GM23248 (cell line): ENCODE measurements at places on chromosomes 12 and 14. TPM values are rescaled to one million over a fixed set of nuclear protein-coding genes. Genes with fewer than 3 reads are reported as not detected.

- no peak overlapping the region for H3K4me3 ChIP-seq
- peak; percentile 60 for DNase-seq
- no peaks in the 10 kb centered on the region for H3K36me3 ChIP-seq
- H3K27ac ChIP-seq = no peak overlapping the region
Measured at GRCh38 chr12:102824218-102824835, 92.7 kb downstream of the PAH start.

GRCh38 chr12:286531-287300 is 24.1 kb upstream of the SLC6A13 start:
- no peaks in the 10 kb centered on the region for H3K27me3 ChIP-seq
- H3K4me3 ChIP-seq = no peak overlapping the region
- no peak overlapping the region for H3K27ac ChIP-seq
- H3K4me1 ChIP-seq = peaks cover 9% of the 10 kb centered on the region
- DNase-seq = no peak
- H3K36me3 ChIP-seq = peaks cover 20% of the 10 kb centered on the region; the same call in 1 of the 2 replicates

DNA sequence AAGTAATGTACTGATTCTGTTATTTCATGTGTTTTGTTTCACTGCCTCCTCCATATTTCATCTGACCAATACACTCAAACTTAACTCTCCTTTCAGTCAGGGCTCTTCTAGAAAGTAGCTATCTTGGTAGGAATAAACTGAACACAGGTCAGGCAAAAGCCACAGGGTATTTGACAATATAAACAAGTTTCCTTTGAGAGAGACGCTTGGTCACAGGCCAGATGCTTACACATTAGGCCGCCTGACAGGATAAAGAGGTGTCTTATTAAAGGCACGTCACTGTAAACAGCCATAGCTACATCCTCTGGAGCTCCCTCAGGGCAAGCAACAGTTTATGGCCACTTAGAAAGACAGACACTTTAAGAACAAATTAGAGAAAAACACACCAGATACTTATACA is 607.5 kb downstream of the SLC6A15 start:
- no peaks in the 10 kb centered on the region for H3K4me1 ChIP-seq
- H3K27me3 ChIP-seq = no peaks in the 10 kb centered on the region
- no peak overlapping the region for H3K27ac ChIP-seq

DNA sequence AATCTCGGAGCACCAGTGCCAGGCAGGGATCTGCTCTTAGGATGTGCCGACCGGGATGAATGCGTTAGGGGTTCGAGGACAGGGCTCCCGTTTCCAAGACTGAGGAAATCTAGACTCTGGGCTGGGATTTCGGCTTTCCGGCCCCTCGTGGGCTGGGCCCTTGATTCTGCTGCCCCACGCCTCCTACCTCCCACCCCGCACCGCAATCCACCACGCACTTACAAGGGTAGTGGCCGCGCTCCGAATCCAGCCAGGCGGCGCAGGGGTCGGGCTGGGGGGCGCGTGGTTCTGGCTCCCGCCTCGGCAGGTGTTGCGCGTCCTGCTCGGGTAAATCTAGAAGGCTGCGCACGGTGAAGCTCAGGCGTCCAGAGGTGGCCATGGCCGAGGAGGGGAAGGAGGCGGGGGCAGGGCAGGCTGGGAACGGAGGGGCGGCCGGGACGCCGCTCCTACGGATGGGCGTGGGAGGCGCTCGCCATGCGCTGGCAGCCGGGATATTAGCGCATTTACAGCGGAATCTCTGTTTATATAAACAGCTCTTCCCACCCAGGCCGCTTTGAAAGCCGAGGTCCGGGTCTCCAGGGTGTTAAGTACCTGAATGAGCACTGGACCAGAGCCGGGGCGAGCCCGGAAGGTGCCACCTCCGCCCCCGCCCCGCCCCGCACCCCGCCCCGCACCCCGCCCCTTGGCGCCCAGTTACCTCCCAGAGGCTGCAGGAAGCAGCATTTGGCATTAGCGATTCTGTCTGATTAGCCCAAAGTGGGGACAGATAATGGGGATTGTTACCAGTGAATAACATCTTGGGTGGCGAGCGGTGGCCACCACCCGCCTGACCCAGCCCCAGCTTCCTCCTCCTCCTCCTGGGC is at the start of gene NKX2-8:
Gene NKX2-8 (minus strand): TSS at position 604 of the 863 bp plus-strand sequence. CDS start 225 bp downstream, at position 379.
- H3K4me3 ChIP-seq = peak within 1 kb of the TSS; percentile 69
- H3K4me1 ChIP-seq = no peaks in the 10 kb centered on the region
- H3K27me3 ChIP-seq = peaks cover 86% of the 10 kb centered on the region
- H3K36me3 ChIP-seq = no peaks in the 10 kb centered on the region

The SLC25A3 gene
- polyA plus RNA-seq = 472 and 480 TPM in 2 replicates

The ASCL1 gene
- polyA plus RNA-seq = not detected in 2 replicates

The TMPRSS12 gene
- polyA plus RNA-seq = not detected in 2 replicates

DNA sequence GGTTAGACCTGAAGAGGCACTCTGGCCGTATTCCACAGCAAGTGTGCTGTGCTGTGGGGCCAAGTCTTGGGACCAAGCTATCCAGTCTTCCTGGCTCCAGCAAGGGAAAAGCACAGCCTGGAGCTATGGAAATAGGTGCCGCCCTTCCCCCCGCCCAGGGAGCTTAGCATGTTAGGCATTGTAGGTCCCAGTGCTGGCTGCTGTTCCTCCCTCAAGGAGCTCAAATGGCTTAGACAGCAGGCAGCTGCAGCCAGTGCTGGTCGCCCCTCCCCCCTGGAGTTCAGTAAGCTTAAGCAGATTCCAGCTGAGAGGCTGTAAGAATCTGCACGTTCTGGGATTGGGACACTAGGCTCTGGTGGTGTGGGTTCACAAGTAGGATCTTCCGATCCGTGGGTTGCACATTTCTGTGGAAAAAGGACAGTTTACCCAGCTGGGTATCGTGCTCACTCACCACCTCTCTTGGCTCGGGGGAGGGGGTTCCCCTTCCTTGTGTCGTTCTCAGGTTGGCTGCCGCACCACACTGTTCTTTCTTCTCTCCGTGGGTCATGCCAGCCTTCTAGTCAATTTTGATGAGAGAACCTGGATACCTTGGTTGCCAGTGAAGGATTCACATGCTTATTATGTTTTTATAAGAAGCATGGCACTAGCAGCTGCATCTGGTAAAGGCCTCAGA is 127.3 kb downstream of the CNTN1 start:
- no peak overlapping the region for H3K27ac ChIP-seq
- no peak for DNase-seq
- H3K36me3 ChIP-seq = no peaks in the 10 kb centered on the region
- H3K4me3 ChIP-seq = no peak overlapping the region
- H3K27me3 ChIP-seq = no peaks in the 10 kb centered on the region

The EPYC gene
- not detected in 2 replicates for polyA plus RNA-seq

The SRRM4 gene
- 0.03 TPM in 1 of 2 replicates, not detected in the other for polyA plus RNA-seq

DNA sequence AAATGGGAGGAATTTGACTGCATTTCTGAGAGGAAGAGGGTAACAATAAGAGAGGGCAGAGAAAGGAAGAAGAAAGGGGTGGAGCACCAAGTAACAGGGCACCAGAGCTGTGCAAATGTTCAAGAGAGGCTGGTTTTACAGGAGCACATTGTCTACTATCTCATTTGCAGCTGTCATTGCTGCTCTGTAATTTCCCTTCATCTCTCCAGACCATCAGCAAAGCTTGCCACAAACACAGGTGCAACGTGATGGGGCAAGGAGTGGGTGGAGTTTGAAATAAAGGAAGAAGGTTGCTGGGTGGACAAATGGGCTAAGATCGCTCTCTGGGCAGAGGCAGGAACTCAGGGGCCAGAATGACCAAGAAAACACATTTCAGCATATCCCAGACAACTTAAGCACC is 47.9 kb upstream of the PLEKHG6 start:
- H3K4me1 ChIP-seq = no peaks in the 10 kb centered on the region
- 0 out of 2 replicates have a peak, but pooled peaks cover 5% of the 10 kb centered on the region for H3K27me3 ChIP-seq
- H3K4me3 ChIP-seq = no peak overlapping the region
- DNase-seq = no peak
- no peak overlapping the region for H3K27ac ChIP-seq

The C2CD5 gene
- polyA plus RNA-seq = 12.2 and 13.7 TPM in 2 replicates

- no peaks in the 10 kb centered on the region for H3K27me3 ChIP-seq
- H3K27ac ChIP-seq = no peak overlapping the region
- H3K4me3 ChIP-seq = no peak overlapping the region
- H3K4me1 ChIP-seq = no peaks in the 10 kb centered on the region
- DNase-seq = no peak
Measured at GRCh38 chr12:31644536-31644935, 15.0 kb upstream of the ETFBKMT start.

The CLEC6A gene
- polyA plus RNA-seq = not detected in 2 replicates

The HOXC12 gene
- not detected in 2 replicates for polyA plus RNA-seq

- no peak overlapping the region for H3K4me3 ChIP-seq
- no peaks in the 10 kb centered on the region for H3K27me3 ChIP-seq
- H3K27ac ChIP-seq = no peak overlapping the region
- no peaks in the 10 kb centered on the region for H3K36me3 ChIP-seq
- H3K4me1 ChIP-seq = peaks cover 24% of the 10 kb centered on the region
Measured at GRCh38 chr12:46938071-46938678, 112.4 kb upstream of the SLC38A4 start.

DNA sequence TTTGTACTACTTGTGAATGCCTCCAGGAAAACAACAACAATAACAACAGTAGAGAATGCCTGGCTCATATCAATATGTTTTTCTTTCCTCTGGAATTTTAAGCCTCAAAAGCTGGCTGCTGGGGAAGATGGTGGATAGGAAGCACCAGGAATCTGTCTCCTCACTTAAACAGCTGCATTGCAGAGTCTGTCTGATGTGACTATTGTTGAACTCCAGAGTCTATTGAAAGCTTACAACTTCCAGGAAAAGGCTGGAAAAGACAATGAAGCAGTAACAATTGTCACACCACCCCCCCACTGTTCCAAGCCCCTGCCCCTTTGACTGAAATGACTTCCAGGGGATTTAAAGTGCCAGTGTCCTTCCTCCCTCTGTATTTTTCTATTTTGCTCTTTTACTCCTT is 309.7 kb downstream of the BMP4 start:
- no peak overlapping the region for H3K4me3 ChIP-seq
- no peak for DNase-seq
- peaks cover under 1% of the 10 kb centered on the region; the same call in 1 of the 2 replicates for H3K27me3 ChIP-seq
- no peaks in the 10 kb centered on the region for H3K4me1 ChIP-seq
- H3K36me3 ChIP-seq = no peaks in the 10 kb centered on the region
- H3K27ac ChIP-seq = no peak overlapping the region

GRCh38 chr12:47863467-47863866 is 41.3 kb downstream of the VDR start:
- H3K4me1 ChIP-seq = peaks cover 13% of the 10 kb centered on the region
- H3K27me3 ChIP-seq = no peaks in the 10 kb centered on the region
- peaks cover 24% of the 10 kb centered on the region for H3K36me3 ChIP-seq
- H3K27ac ChIP-seq = no peak overlapping the region

The KRT80 gene
- 1.3 TPM in 2 replicates for polyA plus RNA-seq
